ENCODE measurements at places on chromosomes 1 and 21.
A peak's percentile ranks its signal among the peaks of the same experiment; 100 is the strongest.

- no peak for DNase-seq
Observed at GRCh38 chr1:16204634-16205333, 7.7 kb downstream of the ARHGEF19 start.

DNA sequence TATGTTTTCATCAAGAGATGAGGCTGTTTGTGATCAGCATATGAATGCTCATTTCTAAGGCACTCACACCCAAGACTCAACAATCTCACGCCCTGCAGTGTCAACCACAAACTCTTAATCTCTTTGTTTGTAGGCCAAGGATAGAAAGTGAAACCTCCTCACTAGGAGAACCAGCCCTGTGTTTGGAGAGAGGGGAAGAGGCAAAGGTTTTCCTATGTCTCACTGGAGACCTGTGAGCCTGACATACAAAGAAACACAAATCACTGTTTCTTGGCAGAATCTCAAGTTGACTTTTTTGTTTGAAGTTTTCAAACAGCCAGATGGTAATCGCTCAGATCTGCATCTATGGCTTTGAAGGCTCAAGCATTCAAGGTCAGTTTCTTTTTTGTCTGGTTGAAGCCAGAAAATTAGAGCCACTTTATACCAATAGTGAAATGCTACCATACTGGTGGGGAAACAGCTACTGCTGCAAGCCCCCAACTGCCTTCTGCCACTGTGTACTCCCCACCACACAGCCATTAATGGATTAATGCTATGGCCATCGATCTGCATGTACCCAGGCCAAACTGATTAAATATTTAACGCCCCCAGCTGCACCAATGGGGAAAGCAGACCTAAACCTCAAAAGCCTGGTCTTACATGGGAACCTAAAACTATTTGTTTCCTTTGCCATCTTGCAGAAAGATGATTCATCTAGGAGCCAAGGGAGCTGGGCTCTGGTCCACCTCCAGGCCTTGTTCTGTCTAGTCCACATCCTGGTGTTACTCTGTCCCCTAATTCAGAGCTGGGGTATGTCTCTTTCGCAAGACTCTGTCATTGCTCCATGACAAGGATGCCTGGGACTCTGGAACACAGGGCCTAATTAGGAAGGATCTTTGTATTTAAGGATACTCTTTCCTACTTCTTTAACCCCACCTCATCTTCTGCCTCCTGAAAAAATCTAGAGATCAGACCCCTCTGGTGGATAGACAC lies 16.3 kb downstream of the PDZK1 start:
- DNase-seq = peak; percentile 3

GRCh38 chr1:81149649-81150325 lies 650.9 kb upstream of the ADGRL2 start:
- no peak for DNase-seq

- DNase-seq = no peak
Observed at GRCh38 chr1:196418772-196419171, 189.5 kb downstream of the KCNT2 start.

DNA sequence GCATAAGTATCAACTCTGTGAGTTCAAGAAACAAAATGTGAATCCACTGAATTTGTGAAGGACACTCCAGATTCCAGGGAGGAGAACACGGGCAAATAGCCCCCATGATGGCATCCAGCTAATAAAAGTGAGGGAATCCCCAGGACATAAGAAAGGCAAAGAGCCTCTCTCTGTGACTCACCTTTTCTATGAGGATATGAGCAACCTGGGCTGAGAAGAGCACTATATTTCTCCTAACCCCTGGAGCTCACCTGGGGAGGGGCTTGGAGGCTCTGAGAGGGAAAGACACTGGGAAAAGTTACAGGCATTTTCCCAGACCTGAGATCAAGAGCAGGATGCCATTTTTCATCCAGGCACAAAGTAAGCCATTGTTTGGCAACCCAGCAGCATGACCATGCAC lies 1298.8 kb downstream of the PLA2G4A start:
- DNase-seq = no peak

GRCh38 chr21:41209016-41209619 lies 41.2 kb downstream of the BACE2 start:
- DNase-seq = no peak

GRCh38 chr21:18522181-18522972 lies 118.8 kb upstream of the TMPRSS15 start:
- no peak for DNase-seq

DNA sequence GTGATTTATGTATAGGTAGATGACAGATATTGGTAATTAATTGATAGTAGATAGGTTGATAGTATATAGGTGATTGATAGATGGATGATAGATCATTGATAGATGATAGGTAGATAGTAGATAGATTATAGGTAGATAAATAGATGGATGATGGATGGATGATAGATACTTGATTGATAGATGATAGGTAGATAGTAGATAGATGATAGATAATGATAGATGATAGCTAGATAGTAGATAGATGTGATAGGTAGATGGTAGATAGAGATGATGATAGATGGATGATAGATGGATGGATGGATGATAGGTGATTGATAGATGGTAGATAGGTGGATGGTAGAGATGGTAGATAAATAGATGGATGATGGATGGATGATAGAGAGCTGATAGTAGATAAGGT lies 62.0 kb upstream of the SAMD11 start:
- DNase-seq = no peak

GRCh38 chr1:210698661-210699060 lies 370.0 kb downstream of the HHAT start:
- DNase-seq = no peak

GRCh38 chr1:219088778-219089557 lies 84.7 kb upstream of the LYPLAL1 start:
- DNase-seq = no peak

GRCh38 chr1:68083686-68084085 lies 33.3 kb upstream of the DIRAS3 start:
- no peak for DNase-seq

GRCh38 chr1:150548632-150549495 lies at the start of gene ADAMTSL4:
TSS of gene ADAMTSL4 (plus strand) at chr1:150549408. CDS start at chr1:150552289, 2,881 bp downstream.
- DNase-seq = no peak

- no peak for DNase-seq
Observed at GRCh38 chr1:216778737-216779136, 55.5 kb upstream of the ESRRG start.

DNA sequence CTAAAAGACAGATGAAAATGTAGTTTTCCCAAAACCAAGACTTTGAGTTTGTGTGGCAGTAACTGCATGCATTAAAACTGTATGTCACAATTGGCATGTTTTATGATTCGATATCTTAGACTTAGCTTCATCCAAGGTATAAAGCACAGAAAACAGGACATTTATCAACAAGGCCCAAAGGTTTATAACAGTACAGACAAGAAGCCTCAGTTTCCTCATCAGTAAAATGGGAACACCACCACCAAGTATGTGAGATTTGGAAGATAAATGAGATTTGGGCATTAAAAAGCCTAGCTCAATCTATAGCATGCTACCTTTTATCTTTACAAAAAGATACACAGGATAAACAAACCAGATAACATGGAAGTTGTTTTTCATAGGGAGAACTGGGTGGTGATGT lies 128.5 kb downstream of the DAB1 start:
- DNase-seq = no peak

DNA sequence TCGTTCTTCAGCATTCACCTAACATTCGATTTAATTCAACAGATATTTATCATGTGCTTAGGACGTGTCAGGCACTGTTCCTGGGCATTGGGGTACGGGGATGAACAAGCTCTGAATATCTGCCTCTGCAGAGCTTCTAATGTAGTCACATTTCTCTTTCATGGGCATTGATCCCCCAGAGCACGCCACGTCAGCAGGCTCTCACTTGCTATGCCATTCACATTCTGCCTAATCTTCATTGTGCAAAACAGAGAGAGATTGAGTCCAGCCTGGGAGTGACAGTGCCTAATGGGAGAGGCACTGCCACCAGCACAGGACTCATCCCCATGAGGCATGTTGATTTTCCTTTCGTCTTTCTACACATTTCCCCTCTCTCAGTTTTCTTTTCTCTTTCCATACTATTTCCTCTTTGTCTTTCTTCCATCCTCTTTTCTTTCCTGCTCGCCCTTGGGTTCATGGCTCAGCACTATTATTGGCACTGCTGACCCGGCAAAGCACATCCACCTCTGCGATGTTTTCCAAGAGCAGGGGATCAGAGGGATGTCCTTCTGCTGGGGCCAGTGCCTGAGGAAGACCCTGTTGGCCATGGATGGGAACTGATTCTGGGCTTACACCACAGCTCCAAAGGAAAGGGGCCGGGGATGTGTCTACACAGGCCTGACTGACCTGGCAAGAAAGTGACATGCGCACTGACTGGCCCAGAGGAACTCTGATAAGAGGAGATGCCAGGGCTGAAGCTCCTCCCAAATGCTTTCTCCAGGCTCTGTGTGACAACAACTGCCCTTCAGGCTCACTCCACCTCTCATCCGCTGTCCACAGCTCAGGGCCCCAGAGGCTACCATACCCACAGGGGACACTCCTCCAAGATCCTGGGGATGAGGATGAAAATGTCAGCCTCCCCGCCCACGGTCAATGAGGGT lies 195.9 kb downstream of the TOMM20 start:
- no peak for DNase-seq

DNA sequence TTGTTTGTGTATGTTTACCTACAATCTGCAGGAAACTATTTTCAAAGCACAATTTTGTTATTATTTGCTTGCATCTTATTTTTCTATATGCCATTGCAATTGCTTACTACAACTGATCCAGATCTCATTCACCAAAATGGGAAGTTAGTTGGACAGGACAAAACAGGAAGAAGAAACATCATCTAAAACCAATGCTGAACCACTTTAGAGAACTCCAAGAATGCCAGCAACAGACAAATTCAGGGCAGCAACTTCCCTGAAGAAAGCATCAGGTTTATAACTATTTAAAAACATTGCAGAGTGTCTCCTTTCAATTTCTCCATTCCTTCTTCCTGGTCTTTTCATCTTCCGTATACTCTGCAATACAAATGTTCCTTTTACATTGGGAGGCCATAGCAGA lies 82.4 kb upstream of the SMYD2 start:
- DNase-seq = no peak

- DNase-seq = no peak
Observed at GRCh38 chr1:164768619-164769018, 209.6 kb downstream of the PBX1 start.

DNA sequence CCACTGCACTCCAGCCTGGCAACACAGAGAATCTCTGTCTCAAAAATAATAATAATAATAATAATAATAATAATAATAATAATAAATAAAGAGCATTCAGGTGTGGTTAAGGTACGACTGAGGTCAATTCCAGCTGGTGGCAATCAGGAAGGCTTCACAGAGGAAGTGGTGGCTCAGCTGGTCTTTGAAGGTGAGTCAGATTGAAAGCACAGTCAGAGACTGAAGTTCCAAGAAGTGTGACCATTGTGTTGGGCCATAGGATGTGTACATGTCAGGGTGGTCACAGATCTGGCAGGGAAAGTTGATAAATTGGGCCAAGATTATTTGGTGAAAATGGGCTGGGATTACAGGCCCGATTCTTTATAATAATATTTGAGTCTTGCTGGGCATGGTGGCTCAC lies 31.0 kb upstream of the MED18 start:
- DNase-seq = no peak
